ENCODE measurements at places on chromosomes 3 and 15.

DNA sequence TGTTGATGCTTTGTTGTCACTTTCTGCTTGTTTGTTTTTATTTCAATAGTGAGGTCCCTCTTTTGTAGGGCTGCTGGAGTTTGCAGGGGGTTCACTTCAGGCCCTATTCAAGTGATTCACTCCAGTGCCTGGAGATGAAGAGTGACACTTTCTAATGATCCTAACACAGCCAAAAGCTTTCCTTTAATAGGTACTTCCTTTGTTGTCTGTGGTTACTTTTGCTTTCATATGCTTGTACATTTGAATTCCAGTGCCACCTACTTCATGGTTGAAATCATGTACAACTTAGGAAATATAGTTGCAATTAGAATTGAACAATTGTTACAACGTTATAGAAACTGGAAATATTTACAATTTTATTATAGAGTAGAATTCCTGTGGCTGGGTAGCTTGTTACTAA is 466.8 kb upstream of the EPHA3 start:
- DNase-seq, result no peak

- no peak for DNase-seq
These were observed 35.0 kb downstream of the DRD3 start for GRCh38 chr3:114143817-114144216.

GRCh38 chr3:43331381-43331780 is 45.0 kb downstream of the SNRK start:
- DNase-seq, result no peak

DNA sequence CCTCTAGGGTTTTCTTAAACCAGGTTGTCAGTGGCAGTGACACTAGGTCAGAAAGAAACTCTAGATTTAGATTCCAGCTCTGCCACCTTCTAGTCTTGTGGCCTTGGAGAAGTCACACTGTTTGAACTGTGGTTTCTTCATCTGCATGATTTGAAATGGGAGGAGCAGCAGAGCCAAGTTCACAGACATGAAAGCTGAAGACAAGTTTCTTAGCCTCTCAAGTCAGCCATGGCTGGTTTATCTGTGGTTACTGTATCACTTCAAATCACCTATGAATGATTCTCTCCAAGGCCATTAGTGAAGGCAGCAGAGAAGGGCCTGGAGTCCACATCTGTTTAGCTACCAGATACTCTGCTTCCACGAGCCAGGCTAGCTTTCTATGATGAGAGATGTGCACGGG is 15.6 kb downstream of the CLEC3B start:
- no peak for DNase-seq

DNA sequence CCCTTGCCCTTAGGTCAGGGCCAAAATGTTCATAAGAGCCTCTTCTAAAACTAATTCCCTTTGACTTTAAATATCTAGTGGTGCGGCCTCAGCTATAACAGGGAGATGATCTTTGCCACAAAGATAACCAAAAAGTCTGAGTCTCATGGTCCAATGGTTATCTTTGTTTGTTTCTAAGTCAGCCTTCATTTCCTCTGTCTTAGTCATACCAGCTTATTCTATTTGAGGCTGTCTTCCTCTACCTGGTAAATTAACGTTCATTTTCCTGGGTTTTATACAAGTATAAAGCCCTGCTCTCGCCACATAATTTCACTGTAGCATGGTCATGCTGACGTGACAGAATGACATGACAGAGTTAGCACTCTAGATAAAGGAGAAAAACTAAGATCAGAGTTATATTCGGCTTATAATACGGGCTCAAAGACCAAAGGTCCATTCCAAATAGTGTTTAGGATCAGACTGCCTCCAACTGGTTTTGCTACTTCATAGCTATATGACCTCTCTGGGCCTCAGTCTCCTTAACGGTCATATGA is 18.4 kb downstream of the ZNF860 start:
- DNase-seq, result no peak

GRCh38 chr3:78455712-78456433 is 1311.9 kb downstream of the ROBO1 start:
- DNase-seq, result no peak

DNA sequence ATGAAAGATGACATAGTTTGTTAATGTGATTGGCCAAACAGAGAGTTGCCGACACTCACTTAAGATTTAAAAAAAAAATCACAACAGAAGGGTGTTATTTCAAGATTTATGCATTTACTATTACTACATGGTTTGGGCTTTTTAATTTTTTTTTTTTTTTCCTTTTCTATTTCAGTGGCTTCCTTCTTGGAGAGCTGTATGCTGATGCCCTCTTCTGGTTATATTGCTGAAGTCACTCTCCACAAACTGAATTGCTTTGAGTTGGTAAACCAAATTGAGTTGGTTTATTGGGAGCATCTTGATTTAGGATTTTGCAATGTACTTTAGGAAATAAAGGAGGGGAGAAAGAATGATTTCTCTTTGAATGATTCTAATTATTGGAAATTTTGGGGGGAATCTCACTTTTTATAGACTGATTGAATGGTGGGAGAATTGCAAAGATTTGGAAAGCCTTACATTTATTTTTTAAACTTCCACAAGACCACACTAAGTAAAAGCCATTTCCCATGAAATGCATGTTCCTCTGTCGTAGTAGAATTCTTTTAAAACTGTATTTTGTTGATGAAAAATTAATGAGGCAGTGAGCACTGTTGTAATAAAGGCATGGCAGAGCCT is 186.6 kb upstream of the FEZF2 start:
- DNase-seq, result no peak

- no peak for DNase-seq
These were observed 18.3 kb upstream of the MED12L start for GRCh38 chr3:151067158-151067557.

GRCh38 chr15:53129121-53129904 is 339.2 kb upstream of the ONECUT1 start:
- DNase-seq, result no peak

- DNase-seq, result peak; percentile 82
These were observed 30.2 kb upstream of the ZNF609 start for GRCh38 chr15:64430000-64430735.

GRCh38 chr15:23566071-23566554 is 639 bp downstream of the MKRN3 start:
- DNase-seq, result peak; percentile 74

DNA sequence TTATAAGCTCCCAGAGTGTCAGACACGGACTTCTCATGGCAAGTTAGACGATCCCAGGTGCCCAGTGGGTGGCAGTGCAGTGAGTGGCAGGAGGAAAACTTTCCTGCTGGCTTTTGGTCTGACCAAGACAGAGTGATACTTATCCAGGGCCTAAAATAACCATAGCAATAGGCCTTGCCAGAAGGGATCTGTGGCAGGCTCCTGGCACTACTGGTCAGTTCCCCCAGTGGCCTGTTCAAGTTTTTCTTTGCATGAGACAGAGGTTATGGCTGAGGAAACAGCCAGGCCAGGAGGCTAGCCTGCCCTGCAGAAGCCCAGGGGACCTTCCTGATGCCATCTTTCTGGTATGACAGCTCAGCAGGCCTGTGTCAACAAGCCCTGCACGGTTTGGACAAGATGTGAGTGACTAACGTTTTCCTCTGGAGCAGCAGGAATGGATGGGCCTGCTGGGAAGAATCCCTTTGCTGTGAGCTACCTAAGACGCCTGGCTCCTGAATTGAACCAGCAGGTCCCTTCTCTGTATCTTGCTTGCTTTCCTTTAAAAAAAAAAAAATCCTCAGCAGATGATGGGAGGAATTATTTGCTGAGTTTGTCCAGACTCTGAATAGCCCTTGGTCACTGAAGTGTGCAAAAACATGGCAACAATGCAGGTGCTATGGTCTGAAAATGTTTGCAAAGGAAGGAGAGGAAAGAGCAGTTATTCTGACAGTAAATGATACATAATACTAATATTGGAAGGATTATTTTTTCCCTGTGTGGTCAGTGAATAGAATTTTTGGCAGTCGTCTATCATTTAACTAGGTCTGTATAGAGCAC is 18.0 kb downstream of the SCG5 start:
- DNase-seq, result no peak
